AG04449 (cell line): ENCODE measurements at places on chromosomes 3 and 15.

- peak; percentile 14 for DNase-seq
Observed at GRCh38 chr3:22012471-22012870, 261.5 kb upstream of the ZNF385D start.

- no peak for DNase-seq
Observed at GRCh38 chr3:93924491-93924890, 49.2 kb downstream of the PROS1 start.

DNA sequence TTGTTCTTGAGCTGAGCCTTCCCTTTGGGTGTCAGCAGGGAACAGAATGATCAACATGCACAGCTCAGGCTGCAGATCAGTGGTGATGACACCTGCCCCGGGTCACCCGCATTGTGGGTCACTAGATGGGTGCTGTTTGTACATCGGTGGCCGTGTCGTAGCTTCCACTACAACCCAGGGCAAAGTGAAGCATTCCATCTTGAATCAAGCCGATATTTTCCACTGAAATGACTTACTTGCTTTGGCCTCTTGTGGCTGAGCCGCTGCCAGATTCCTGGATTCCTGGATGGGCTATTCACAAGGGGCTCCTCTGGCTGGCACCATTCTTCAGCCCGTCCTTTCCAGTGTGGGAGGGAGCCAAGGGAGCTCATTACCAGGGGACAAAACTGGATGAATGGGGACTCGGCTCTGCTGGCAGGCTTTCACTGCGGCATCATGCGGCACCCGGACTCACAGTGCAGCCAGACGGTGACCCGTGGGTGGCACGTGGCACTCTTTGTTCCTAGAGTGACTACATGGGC is 65.6 kb downstream of the SLCO3A1 start:
- no peak for DNase-seq

DNA sequence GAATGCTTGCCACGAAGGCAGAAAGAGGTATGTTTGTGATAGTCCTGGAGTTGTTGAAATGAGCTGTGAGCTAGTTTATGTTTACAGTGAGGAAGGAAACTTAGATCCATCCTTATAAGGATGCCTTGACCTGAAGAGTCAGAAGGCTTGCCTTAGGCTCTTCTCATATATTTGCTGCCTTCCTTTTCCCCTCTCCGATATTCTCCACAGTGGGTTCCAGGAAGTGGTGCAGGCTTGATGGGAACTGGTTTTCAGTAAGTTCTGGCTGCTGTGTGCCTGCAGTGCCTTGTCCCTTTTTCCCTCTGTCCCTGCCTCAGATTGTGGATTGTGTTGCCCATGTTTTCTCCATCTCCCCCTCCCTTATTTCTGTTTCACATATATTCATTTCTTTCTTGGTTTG is 287.3 kb upstream of the UBE2E1 start:
- no peak for DNase-seq

DNA sequence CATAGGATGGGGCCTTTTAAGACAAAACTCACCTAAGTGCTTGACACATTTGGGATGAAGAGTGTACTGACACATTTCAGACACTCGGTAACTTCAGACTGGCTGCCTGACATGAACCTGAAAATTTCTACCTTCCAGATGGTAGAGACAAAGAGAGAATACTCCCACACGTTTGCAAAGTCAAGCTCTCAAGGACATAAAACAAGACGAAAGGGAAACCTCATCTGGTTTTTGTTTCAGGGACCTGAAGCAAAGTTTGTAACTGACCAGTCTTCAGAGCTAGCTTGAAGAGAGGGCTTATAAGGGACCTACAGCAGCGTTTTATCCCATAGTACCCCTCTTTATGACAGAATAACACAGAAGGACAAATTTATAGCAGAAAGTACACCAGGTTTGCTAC is 41.9 kb downstream of the ZNF621 start:
- no peak for DNase-seq

DNA sequence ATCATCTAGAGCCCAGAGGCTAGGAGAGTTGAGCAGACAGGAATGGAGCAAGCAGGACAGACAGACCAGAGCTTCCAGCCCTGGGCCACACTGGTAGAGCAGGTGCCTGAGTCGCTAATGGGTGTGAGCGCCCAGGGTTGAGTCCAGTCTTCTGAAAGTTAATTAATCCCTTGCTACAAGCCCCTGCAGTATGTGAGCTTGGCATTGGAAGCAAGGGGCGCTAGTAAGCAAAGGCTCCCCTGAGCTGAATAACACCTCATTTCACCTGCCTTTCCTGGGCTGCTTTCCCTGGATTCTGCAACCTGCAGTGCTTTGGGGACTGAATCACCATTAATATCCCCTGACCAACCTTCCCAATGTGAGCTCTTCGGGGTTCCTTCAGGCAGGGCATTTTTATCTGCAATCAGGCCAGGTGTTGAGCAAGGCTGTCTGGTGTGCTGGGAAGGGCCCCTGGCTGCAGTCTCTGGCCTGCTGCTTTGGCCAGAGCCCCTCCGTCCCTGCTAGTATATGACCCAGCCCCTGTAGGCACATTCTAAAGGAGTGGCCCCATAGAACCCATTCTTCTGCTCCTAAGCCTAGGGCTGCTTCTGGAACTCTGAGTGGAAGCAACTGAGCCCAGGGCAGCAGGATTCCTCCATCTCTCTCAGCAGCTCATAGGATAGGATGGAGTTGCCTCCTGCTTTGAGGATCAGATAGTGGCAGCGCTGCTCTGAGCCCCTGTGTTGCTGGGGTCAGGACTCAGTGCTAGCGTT is 45.1 kb upstream of the EPHB1 start:
- no peak for DNase-seq

DNA sequence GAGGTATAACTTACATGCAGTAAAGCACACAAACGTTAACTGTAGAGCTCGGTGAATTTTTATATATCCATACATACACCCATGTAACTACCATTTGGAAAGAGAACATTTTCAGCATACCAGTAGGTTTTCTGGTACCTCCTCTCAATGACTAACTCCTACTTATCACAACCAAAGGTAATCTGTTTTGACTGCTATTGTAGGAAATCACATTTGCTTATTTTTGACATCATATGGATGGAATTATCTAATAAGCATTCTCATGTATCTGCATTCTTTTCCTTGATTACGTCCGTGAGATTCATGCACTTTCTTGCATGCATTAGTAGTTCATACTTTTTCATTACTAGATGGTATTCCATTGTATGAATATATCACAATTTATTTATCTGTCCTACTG is 76.8 kb downstream of the CSNK1G1 start:
- DNase-seq = no peak
